ENCODE measurements at places on chromosomes 5 and 9. TPM values are rescaled to one million over a fixed set of nuclear protein-coding genes. Genes with fewer than 3 reads are reported as not detected.
A peak's percentile ranks its signal among the peaks of the same experiment; 100 is the strongest.

ENTREP1 gene
- total RNA-seq: 10.9 TPM

IARS1 gene
- total RNA-seq: 68.6 TPM

SURF2 gene
- total RNA-seq: 20.0 TPM

C9orf50 gene
- total RNA-seq: not detected

MSX2 gene
- not detected for total RNA-seq

GDF9 gene
- 0.26 TPM for total RNA-seq

BARHL1 gene
- not detected for total RNA-seq

- no peaks in the 10 kb centered on the region for H3K4me1 ChIP-seq
- no peak overlapping the region for H3K4me3 ChIP-seq
- no peak overlapping the region for H3K27ac ChIP-seq
- DNase-seq: no peak
- no peaks in the 10 kb centered on the region for H3K27me3 ChIP-seq
These were observed 45.1 kb upstream of the GLIS3 start for GRCh38 chr9:4344946-4345345.

GRCh38 chr5:157820593-157821252 lies 38.2 kb downstream of the CLINT1 start:
- peak overlapping the region; percentile 58 for H3K27ac ChIP-seq
- no peak overlapping the region for H3K4me3 ChIP-seq
- H3K36me3 ChIP-seq: no peaks in the 10 kb centered on the region
- H3K27me3 ChIP-seq: no peaks in the 10 kb centered on the region

DNA sequence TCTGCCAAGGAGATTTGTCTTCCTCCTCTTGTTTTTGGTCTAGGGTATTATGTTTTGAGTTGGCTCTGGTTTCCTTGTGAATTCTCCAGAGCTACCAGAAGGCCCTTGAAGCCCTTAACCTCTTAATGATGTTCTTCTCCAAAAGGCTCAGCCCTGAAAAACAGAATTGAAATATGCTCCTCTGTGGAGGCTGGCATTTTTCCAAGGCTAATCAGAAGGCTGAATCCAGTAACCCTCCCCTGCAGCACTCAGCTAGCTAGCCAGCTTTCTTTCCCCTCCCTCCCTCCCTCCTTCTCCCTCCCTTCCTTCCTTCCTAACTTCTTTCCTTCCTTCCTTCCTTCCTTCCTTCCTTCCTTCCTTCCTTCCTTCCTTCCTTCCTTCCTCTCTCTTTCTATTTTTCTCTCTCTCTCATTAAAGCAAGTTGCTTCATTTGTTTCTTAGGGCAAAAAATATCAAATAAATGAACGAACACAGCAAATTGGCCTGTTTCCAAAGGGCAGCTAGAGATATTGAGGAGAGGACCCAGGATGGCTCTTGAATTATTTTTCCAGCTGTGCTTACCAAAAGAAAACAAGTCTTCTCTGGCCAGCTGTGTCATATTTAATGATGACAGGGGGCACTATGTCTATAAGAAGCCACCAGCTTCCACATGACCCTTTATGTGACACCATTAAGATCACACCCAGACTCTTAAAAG lies 38.7 kb downstream of the JAKMIP2 start:
- H3K4me1 ChIP-seq: no peaks in the 10 kb centered on the region
- no peak overlapping the region for H3K4me3 ChIP-seq
- no peak for DNase-seq
- H3K27ac ChIP-seq: no peak overlapping the region

DNA sequence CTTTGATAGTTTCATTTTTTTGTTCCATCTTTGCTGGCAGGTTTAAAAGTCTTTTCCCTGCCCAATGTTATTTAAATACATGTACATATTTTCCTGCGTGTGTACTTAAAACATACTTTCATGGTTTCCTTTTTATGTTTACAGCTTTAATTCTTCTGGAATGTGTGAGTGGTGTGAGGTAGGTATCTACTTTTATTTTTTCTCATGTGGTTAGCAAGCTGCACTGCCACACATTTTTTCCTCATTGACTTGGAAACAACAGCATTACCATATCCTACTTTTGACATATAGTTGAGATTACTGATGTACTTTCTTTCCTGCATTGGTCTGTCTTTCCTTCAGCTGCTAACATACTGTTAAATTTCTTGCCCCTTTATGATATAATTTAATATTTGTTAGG lies 51.4 kb upstream of the COL15A1 start:
- DNase-seq: no peak
- no peak overlapping the region for H3K4me3 ChIP-seq
- H3K36me3 ChIP-seq: no peaks in the 10 kb centered on the region
- no peak overlapping the region for H3K27ac ChIP-seq

- H3K4me1 ChIP-seq: peaks cover 33% of the 10 kb centered on the region
- DNase-seq: peak; percentile 89
- H3K27ac ChIP-seq: peak overlapping the region; percentile 78
- peaks cover 11% of the 10 kb centered on the region for H3K36me3 ChIP-seq
- H3K4me3 ChIP-seq: no peak overlapping the region
- no peaks in the 10 kb centered on the region for H3K27me3 ChIP-seq
These were observed 12.1 kb downstream of the PCDH1 start for GRCh38 chr5:141866096-141866495.

DNA sequence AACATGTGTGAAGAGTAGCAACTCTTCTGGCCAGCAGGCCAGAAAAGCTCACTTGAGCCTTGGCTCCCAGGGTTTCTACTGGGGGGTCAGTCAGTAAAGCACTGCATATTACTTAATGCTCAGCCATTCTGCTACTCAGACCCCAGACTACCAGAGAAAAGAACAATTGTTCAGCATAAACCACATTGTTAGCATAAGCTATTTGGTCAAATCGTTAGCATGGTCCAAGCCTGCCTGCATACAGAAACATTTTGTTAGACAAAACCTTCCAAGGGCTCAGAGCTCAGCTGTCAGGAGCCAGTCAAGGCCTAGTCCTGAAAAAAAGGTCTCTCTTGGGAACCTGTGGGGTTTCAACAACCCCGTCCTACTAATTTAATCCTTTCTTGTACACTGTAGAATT lies 449.3 kb downstream of the PRR16 start:
- H3K4me3 ChIP-seq: no peak overlapping the region
- no peak overlapping the region for H3K27ac ChIP-seq
- H3K27me3 ChIP-seq: no peaks in the 10 kb centered on the region
- H3K36me3 ChIP-seq: no peaks in the 10 kb centered on the region
- H3K4me1 ChIP-seq: no peaks in the 10 kb centered on the region

- no peak overlapping the region for H3K27ac ChIP-seq
- H3K36me3 ChIP-seq: peaks cover 6% of the 10 kb centered on the region
- no peaks in the 10 kb centered on the region for H3K27me3 ChIP-seq
- no peak for DNase-seq
- no peak overlapping the region for H3K4me3 ChIP-seq
- H3K4me1 ChIP-seq: no peaks in the 10 kb centered on the region
These were observed 32.9 kb downstream of the NDFIP1 start for GRCh38 chr5:142141463-142141862.

DNA sequence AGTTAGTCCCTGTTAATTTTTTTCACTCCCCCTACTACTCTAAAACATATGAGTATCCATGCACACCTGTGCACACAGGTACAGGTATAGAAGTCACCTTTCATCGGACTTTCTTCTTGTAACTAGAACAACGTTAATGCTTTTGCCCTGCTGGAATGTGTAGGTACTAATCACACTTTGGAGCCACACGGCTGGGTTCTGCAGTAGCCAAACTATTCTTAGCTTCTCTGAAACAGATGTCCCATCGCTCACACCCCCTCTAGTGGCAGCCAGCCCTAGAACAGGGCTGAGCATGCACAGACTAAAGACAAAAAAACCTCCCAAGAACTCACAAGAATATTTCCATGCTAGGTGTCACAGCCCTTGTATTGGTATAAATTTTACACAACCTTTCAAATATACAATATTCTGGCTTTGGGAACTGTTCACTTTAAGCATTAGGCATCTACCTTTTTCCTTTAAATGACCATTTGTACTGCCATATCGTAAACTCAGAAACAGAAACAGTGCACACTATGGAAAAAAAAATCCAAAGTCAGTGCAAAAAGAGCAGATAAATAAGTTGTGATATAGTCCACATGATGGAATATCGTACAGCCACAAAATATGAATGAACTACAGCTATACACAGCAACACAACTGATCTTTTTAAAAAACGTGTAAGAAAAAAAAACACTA lies 64.0 kb downstream of the RETREG1 start:
- H3K4me1 ChIP-seq: peaks cover 19% of the 10 kb centered on the region
- peak; percentile 89 for DNase-seq
- no peaks in the 10 kb centered on the region for H3K27me3 ChIP-seq
- H3K27ac ChIP-seq: no peak overlapping the region

DNA sequence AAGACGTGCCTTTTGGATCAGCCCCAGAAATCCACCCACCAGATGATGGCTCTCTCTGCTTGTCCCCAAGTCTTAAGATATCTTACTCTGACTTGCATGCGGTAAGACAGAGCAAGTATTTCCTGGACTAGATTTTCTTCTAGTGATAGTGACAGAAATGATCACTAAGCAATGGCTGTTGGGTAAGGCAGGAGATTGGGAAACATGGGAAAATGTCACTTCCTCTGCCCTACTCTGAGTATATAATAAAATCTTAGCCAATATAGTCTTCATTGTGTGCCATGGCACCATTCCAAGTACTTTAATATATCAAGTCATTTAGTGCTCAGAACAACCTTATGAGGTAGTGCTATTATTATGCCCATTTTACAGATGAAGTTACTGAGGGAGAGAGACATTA lies 31.0 kb upstream of the GNA14 start:
- H3K27ac ChIP-seq: no peak overlapping the region
- no peak for DNase-seq
- H3K36me3 ChIP-seq: no peaks in the 10 kb centered on the region
- no peaks in the 10 kb centered on the region for H3K27me3 ChIP-seq

DNA sequence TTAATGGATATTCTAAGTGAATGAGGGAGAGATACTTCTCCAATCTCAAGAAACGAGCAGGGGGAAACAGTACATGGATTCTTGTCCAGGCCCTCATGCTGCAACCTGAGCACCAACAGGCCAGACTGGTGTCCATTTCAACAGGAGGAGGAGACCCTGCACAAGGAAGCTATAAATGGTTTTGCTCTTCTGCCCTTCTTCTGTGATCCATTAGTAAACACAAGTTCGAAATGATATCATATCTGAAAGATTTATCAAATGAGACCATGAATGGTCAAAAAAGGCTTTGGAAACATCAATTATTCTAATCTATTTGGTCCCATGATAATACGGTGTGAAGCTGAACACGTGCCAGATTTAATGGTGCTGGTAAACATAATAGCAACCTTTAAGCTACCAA lies 109.8 kb downstream of the NR6A1 start:
- no peak for DNase-seq
- H3K27me3 ChIP-seq: no peaks in the 10 kb centered on the region
- H3K4me1 ChIP-seq: peaks cover 21% of the 10 kb centered on the region
- H3K27ac ChIP-seq: no peak overlapping the region

DNA sequence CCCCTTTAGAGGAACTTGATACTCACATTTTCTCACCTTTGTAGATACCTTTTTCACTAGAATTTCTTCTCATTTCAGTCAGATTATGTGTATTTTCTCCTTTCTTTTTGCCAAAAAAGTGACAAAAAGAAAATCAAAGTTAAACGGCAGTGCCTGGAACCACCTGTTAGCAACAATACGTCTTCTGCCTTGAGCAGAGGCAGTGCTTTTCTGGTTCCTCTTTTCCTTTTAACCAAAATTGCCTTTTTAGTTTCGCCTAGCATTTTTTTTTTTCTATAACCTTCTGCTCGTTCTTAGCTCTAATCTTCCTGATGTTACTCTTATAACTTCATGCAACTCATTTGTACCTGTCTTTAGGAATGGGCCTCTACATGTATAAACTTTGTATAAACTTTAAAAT lies 26.1 kb downstream of the SMIM32 start:
- peaks cover 12% of the 10 kb centered on the region for H3K36me3 ChIP-seq
- no peak overlapping the region for H3K4me3 ChIP-seq
- no peak for DNase-seq
- no peaks in the 10 kb centered on the region for H3K27me3 ChIP-seq
- no peaks in the 10 kb centered on the region for H3K4me1 ChIP-seq

- H3K4me3 ChIP-seq: no peak overlapping the region
- H3K27ac ChIP-seq: no peak overlapping the region
- H3K4me1 ChIP-seq: no peaks in the 10 kb centered on the region
- no peaks in the 10 kb centered on the region for H3K27me3 ChIP-seq
- no peak for DNase-seq
These were observed 39.3 kb downstream of the SPARC start for GRCh38 chr5:151647320-151647861.

- no peak overlapping the region for H3K27ac ChIP-seq
- no peaks in the 10 kb centered on the region for H3K27me3 ChIP-seq
- no peak overlapping the region for H3K4me3 ChIP-seq
- H3K36me3 ChIP-seq: no peaks in the 10 kb centered on the region
These were observed 47.8 kb downstream of the PLEKHG4B start for GRCh38 chr5:139579-140442.

DNA sequence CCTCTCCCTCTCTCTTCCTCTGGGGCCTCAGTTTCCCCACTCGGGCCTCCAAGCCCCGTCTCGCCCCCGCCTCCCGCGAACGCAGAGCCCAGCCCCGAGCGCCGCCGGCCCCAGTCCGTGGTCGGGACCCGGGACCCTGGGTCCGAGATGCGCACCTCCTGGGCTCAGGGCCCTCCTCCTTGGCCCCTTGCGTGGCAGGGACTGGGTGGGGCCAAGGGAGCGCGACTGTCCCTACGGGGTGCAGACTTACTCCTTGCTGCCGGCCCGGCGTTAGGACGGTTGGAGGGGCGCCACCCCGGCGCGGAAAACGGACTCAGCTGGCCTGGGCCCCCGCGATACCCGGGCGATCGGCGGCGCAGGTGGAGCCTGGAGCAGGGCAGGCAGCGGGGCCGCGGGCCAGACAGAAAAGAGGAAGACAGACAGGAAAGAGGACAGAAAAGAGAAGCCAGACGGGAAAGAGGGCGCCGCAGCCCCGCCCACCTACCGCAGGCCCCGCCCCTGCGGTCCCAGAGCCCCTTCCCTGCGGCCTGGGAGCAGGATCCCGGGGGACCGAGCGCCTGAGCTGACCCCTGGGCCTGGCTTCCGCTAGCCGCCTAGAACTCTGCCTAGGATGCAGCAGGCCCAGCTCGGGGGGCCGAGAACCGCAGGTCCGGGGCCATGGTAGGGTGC lies at the start of gene GBGT1:
TSS of gene GBGT1 (minus strand) at position 411 of the 669 bp plus-strand sequence. CDS start 1,502 bp downstream, outside the sequence.
- DNase-seq: peak; percentile 67
- H3K27ac ChIP-seq: peak within 1 kb of the TSS; percentile 50
- no peaks in the 10 kb centered on the region for H3K27me3 ChIP-seq
- no peaks in the 10 kb centered on the region for H3K36me3 ChIP-seq
- H3K4me1 ChIP-seq: peaks cover 17% of the 10 kb centered on the region

DNA sequence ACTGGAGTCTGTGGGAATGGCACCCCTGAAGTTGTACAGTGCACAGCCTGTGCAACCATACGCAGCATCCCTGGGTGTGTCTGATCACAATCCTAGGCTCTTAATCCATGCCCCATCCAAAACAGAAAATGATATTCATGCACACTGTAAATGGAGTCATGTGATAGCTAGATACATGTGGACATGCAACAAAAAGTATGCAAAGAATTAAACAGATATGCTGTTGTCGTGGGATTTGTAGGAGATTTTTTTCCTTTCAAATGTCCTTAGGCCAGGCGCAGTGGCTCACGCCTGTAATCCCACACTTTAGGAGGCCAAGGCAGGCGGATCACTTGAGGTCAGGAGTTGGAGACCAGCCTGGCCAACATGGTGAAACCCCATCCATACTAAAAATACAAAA lies 36.1 kb downstream of the PRRX2 start:
- DNase-seq: no peak
- H3K4me3 ChIP-seq: no peak overlapping the region
- no peaks in the 10 kb centered on the region for H3K27me3 ChIP-seq
- no peaks in the 10 kb centered on the region for H3K36me3 ChIP-seq
- no peak overlapping the region for H3K27ac ChIP-seq

All from body of pancreas (tissue), 4 donors.